A549 (cell line): ENCODE measurements at places on chromosomes 3 and 15. TPM values are rescaled to one million over a fixed set of nuclear protein-coding genes. Genes with fewer than 3 reads are reported as not detected.

GRCh38 chr3:16364323-16364722 lies 99.3 kb downstream of the OXNAD1 start:
- no peak for DNase-seq

DNA sequence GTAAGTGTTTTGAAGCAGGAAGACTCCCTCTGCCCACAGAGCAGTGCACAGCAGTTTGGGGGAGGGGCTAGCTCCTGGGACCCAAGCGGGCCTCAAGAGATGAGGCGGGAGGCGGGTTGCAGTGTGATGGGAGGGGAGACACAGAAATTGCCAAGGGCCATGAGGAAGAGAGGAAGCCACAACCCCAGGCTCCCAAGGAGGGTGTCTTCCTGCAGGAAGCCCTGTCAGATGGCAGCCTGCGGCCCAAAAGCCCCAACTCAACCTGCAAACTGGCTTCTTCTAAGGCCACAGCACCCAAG lies 7.3 kb upstream of the ISLR2 start:
- DNase-seq, result no peak

GRCh38 chr3:71453822-71454511 lies 129.6 kb downstream of the FOXP1 start:
- no peak for DNase-seq

DNA sequence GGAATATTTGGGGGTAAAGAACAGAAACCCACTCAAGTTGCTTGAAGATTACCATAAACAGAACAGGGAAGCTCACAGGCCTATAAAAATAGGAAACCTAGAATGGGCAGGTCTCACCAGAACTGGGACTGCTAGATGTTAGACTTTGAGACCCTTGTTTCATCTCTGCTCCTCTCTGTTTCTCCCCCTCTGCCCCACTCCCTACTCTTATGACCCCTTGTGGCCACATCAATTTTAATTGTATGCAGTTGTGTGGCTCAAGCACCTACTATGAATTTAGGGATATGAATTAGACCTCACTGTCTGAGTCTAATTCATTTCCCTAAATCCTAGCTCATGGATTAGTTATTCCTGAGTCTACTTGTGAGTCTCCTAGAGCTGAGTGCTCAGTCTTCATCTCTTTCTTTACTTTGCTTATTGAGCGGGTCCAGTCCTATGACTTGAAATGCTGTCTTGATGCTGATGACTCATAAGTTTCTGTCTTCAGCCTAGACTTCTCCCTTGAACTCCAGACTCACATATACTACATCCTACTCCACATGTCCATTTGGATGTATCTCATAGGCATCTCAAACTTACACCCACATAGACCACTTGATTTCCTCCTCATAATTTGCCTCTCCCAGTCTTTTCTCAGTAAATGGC lies 78.7 kb downstream of the ITPR1 start:
- DNase-seq, result no peak

DNA sequence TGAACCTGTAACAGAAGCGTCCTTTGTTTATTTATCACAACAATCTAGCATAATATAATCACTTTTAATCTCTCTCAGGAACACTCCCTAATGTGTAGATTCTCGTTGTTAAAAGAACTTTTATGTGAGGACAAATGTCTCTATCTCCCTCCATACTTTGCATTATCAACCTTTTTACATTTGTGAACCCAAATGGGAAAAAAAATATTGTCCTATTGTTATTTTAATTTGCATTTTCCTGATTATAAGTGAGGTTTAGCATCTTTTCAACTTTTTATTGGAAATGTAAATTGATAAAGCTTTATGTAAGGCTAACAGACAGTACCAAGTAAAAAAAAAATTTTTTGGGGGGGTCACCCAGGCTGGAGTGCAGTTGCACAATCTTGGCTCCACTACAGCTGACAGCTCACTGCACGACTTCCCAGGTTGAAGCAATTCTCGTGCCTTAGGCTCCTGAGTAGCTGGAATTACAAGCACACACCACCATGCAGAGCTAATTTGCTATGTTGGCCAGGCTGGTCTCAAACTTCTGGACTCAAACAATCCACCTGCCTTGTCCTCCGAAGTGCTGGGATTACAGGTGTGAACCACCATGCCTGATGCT lies 33.0 kb upstream of the DENND4A start:
- no peak for DNase-seq

DNA sequence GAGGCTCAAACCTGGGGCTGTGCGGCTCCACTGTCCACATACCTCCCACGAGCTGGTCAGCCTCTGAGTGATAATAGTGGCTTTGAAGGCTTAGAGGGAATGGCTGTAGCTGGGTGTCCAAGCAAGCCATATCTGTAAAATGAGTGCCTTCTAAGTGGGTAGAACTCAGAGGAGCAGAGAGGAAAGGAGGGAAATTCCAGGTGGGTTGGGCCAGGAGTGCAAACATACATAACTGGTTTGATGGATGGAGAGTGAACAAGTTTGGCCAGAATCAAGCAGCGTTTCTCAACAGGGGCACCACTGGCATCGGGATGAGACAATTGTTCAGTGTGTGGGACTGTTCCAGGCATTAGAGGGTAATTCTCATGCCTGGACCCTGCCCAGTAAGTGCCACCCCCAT lies 91.1 kb downstream of the ASB7 start:
- DNase-seq, result no peak

GRCh38 chr3:107028626-107029025 lies 348.6 kb upstream of the CCDC54 start:
- no peak for DNase-seq

DNA sequence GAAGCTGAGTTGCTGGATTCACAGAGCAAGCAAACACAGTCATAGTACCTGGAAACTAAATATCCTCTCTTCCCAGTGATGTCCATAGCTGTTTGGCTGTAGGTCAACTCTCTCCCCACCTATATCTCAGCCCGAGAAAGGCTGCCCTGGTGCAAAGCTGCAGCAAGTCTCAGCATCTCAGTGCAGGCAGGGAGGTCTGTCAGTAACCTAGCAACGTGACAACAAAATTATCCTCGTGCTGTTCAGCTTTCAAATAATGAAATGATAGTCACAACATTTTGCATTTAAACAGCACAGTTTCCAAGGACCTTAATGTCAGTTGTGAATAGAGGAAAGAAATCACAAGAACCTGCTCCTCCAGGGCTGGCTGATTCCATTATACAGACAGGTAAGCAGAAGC lies 83.6 kb downstream of the CHST2 start:
- DNase-seq, result no peak

- no peak for DNase-seq
Observed at GRCh38 chr3:45664578-45664977, 24.6 kb upstream of the SACM1L start.

DNA sequence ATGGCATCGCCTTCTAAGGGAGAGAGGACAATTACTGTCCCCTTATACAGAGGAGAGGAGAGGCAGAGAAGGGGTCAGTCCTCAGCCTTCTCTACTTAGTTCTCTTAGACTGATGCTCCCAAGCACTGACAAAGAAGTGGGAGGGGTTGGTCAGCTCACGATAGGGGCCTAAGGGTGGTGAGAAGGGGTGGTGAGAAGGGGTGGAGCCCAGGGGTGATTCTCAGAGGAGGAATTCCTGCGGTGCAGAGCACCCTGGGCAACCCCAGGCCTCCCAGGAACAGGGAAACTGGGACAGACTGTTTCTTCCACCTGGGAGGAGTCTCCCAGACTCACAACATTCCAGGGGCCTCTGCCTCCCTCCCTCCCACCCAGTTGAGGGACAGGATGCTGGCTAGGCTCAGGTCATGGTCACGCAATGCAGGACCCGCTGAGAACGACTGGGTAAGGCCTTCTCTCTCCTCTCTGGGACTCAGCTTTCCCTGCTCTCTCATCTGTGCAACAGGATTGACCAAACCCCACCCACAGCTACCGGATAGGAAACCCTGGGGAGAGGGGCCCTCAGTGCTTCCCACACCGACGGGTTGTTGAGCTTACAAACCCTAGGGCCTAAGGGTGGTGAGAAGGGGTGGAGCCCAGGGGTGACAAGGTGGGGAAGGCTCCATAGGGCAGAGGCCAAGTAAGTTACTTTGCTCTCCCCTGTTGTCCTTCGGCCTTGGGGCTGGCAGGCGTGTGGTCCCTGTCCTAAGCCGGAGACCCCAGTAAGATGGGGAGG lies 1.5 kb downstream of the TPRA1 start:
- no peak for DNase-seq

- no peak for DNase-seq
Observed at GRCh38 chr3:45088543-45089358, 57.4 kb downstream of the CDCP1 start.

GRCh38 chr3:195703776-195704175 lies 17.0 kb upstream of the MUC20 start:
- DNase-seq, result no peak

DNA sequence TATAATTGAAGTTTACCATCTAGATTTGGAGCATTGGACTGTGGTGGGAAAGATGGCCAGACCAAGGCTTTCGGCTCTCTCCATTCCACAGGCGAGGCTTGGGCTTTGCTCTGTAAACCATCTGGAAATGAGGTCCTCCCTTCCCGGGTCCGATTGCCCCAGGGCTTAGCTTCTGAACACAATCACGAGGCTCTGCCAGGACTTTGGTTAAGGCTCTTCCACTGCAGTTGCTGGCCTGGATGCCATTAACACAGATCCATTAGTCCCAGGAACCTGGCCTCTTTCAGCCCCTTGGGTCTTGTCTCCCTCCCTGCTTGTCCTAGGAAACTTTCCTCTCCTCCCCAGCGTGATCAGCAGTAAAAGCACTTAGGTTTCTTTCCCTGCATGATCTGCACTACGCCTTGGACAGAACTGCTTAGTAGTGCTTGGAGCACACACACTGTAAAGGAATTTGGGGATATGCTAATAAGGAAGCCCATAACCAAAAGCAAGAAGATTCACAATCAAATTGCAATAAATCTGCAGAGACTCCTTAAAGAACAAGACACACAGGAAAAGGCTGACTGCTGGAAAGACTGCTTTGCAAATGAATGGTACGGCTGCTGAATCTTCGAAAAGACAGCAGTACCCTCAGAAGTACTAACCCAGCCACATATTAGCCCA lies 154.3 kb downstream of the ECT2 start:
- DNase-seq, result no peak

DNA sequence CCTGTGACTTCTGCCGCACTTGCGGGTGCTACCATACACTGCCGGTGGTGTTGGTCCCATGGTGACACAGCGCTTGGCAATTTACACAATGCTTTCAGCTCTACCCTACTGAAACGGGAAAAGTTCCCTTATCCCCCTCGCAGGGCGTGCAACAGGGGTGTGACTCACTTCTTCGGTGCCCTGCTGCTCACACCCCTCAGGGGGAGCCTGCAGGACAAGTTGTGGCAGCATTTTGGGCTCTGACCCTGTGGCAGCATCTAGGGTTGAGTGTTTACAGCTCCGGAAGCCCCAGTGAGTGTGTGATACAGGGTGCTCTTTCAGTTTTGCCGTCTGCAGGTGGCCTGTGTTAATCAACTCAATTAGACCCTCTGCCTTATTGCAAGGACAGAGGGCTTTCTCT lies 324.7 kb upstream of the RGMA start:
- no peak for DNase-seq

GRCh38 chr3:126156468-126156867 lies 23.9 kb downstream of the ALDH1L1 start:
- DNase-seq, result peak; percentile 28

GRCh38 chr3:14520149-14520548 lies 20.0 kb downstream of the GRIP2 start:
- DNase-seq, result no peak

GRCh38 chr15:96321639-96322535 lies 8.6 kb upstream of the NR2F2 start:
- no peak for DNase-seq

MYZAP gene
- 1.8 to 2.6 TPM (median 2.4 TPM) in 3 replicates for polyA plus RNA-seq

ITIH1 gene
- polyA plus RNA-seq, result not detected in 3 replicates

TTLL13 gene
- 0.17 to 0.29 TPM (median 0.24 TPM) in 3 replicates for polyA plus RNA-seq

SYNM gene
- polyA plus RNA-seq, result 34.1 to 37.7 TPM (median 34.2 TPM) in 3 replicates

UBAP1L gene
- polyA plus RNA-seq, result 0.87 to 0.96 TPM (median 0.96 TPM) in 3 replicates

SLC2A2 gene
- polyA plus RNA-seq, result not detected in 3 replicates

PLSCR5 gene
- not detected in 3 replicates for polyA plus RNA-seq
